ENCODE measurements at places on chromosomes 5 and 9. TPM values are rescaled to one million over a fixed set of nuclear protein-coding genes. Genes with fewer than 3 reads are reported as not detected.
A peak's percentile ranks its signal among the peaks of the same experiment; 100 is the strongest.

- DNase-seq = no peak
Observed at GRCh38 chr9:27367921-27368315, 71.0 kb upstream of the EQTN start.

GRCh38 chr5:124866355-124867136 is 120.1 kb upstream of the ZNF608 start:
- DNase-seq = no peak

DNA sequence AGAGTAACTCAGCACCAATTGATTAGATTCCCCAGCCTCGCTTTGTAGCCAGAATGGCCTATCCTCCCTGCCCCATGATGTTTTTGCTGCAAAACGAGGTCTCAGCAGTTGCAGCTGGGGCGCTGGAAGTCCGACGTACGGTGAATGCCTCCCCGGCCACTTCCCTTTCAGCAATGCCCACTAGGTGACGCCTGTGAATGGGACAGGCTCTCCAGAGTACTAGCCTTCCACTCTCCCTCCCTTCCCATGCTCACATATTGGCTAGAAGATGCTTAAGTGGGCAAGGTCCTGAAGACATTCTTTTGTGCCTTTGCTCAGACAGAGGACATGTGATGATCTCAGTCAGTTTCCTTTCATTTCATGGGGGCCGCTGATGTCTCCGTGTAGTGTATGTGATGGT is 50.8 kb downstream of the DMRT2 start:
- peak; percentile 19 for DNase-seq

DNA sequence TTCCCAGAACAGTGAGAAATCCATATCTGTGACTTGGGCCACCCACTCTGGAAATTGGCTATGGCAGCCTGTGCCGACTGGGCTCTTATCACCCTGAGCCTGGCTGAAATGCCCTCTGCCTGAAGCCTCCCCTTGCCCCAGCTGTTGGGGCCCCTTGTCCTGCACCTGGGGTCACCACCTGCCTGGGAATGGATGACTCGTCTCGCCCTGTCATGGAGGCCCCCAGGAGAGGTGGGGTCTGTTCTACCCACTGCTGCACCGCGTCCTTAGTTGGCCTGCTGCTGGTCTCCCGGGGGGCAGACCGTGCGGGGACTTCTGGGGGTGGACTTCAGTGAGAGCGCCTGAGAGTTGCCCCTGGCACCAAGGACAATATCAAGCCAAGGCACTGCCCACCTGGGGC is 46.6 kb upstream of the COL5A1 start:
- DNase-seq = no peak

GRCh38 chr5:117486879-117487391 is 912.3 kb upstream of the SEMA6A start:
- no peak for DNase-seq

- DNase-seq = no peak
Observed at GRCh38 chr5:96741106-96741505, 66.6 kb downstream of the ERAP1 start.

DNA sequence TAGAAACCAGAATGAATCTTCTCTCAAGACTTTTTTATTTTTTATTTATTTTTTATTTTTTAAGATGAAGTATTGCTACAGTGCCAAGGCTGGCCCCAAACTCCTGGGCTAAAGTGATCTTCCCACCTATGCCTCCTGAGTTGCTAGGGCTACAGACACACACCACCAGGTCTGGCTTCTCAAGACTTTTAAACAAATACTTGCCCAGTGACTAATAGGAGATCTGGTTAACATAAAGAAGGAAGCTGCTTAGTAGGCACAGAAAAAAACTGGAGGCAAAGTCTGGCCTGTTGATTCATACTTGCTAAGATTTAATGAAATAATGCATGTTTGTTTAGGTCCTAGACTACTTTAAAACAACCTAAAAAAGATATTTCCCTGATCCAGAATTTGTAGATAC is 43.8 kb downstream of the SLC38A9 start:
- DNase-seq = no peak

DNA sequence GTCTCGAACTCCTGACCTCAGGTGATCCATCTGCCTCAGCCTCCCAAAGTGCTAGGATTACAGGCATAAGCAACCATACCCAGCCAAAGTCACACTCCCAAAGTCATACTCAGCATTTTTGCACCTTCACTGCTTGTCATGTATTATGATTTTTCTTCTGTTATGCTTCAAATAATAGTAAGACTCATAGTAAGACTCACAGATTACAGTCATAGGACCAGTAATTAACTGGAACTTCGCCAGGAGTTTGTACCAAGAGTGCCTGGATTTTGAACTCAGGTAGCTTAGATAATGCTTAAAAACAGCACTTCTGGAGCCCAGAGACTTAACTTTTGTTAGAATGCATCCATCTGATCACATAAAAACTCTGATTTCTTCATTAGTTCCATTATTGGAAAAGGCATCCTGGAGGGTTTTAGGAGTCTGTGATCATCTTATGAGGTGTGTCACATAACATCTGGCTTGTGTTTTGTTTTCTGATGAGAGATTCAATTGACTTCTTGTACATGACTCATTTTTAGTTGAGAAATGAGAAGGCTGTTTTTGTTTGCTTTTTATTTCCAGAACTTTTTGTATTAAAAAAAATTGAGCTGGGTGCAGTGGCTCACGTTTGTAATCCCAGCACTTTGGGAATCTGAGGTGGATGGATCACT is 131.5 kb downstream of the ADAMTS19 start:
- DNase-seq = no peak

Gene ZNF483
- polyA plus RNA-seq = 2.7 TPM

Gene MSANTD3
- 22.5 TPM for polyA plus RNA-seq

Gene SLC2A6
- 0.82 TPM for polyA plus RNA-seq

Gene FOXD4L6
- not detected for polyA plus RNA-seq

Gene MSH3
- 20.6 TPM for polyA plus RNA-seq
